Stimulated activated CD4-positive, alpha-beta T cell treated with anti-CD3 and anti-CD28 coated beads, Interleukin-15, amount 100 ng/mL, for 1 hour (primary cell): ENCODE measurements at places on chromosomes 6 and 20.

DNA sequence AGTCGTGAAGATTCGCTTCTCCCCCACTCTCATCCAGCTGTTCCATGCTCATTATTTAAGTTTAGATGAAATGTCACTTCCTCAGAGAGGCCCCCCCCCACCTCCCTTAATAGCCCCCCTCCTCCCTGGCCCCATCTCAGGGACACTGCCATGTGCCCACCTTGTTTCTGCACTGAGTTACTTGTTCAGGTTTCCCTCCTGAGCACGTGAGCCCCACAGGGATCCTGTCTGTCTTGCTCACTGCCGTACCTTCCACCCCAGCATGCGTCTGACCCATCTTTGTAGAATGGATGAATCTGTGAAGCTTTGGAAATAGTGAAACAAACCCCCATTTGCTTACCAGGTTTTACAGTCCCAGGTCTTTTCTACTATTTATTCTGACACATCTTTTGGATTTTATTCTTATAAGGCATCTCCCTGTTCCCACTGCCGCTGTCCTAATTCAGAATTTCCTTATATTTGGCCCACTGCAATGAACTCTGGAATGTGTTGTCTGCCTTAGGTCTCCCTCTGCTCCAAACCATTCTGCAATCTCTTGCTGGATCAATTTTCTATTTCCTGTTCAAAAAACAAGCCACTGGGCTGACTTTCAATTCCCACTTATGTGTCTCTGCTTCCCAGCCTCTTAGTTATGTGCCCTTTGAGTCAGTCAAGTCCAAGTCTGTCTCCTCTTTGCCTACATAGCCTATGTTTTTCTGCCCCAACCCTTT, 136.5 kb upstream of the ECI2 start:
- DNase-seq, result no peak

GRCh38 chr20:20369250-20370093, 1.6 kb downstream of the INSM1 start:
- DNase-seq, result no peak

GRCh38 chr6:85594197-85594930, 706 bp upstream of the SNX14 start:
- peak; percentile 13 for DNase-seq

DNA sequence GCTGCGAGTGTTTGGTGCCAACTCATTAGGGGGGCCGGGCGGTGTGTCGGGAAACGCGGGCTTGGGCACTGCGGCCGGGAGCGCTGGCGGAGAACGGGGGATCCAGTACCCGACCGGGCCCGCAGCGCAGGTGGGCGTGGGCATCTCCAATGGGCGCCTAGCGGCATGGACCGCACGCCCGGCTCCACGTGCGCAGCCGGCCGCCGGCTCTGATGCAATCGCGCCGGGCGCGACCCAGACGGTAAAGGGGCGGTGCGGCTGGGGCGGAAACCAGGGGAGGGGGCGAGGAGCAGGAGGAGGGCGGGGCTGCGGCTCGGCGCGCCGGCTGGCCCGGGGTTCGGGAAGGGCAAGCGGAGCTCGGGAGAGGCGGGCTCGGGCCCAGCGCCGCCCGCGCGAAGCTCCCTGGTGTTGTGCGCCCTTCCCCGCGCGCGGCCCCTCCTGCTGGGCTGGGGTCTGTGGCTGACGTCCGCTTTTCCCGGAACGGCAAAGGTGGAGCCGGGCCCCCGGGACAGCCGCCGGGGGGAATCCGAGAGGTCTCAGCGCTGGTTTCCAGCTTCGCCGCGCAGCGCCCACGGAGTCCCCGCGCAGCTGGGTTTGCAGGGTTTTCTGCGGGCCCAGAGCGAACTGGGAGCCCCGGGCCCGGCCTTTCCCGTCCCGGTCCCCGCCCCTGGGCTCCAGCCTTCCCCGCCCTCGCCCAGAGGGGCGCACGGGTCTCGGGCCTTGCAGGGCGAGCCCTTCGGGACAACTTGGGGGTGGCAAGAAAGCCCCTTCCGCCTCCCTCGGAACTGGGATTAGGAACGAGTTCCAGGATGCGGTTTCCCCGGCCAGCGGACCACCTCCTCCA, 867 bp downstream of the MTHFD1L start:
- peak; percentile 49 for DNase-seq

DNA sequence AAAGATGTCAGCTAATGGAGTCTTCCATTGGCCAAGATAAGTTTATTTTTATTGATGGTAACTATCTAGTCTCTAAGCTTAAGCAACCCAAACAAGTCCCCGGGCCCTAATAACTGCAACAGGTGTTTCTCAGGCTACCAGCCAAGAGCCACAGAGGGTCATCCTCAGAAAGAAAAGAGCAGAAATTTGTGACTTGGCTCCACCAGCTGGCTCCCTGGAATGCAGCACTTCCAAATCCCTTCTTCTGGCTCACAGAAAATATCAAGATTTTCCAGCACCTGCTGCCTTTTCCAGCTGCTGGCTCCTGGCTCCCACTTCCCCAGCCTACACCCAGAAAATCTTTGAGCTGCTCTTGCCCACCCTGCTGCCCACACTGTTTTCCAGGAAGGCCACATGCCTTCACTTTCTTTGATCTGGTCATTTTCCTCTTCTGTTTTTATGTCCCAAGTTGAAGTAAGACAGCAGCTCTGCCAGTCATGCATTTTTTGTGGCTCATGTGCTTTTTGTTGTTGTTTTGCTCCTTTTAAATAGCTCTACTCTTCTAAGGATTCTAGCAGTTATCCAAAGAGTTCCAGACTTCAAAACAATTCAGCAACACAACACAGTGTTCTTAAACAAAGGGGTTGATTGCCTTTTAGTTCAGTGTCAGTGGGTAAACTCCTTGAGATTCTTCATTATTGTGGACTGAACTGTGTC, 151.0 kb upstream of the SMLR1 start:
- no peak for DNase-seq

DNA sequence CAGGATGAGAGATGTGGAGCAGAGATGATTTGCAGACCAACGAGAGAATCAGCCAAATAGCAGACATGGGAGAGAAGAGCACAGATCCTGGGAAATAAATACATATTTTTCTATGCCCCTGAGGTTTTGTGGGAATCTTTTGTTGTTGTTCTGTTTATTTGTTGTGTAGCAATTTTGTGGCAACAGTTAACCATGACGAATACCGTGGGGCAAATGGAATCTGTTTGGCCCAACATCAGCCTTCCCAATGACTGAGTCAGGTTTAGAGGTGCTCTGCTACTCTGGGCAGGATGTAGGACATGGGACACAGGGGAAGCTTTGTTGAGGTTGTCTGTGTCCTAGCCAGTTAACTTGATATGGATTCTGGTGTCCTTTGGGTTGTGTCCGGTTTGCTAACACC, 7.9 kb upstream of the SLC2A10 start:
- no peak for DNase-seq

DNA sequence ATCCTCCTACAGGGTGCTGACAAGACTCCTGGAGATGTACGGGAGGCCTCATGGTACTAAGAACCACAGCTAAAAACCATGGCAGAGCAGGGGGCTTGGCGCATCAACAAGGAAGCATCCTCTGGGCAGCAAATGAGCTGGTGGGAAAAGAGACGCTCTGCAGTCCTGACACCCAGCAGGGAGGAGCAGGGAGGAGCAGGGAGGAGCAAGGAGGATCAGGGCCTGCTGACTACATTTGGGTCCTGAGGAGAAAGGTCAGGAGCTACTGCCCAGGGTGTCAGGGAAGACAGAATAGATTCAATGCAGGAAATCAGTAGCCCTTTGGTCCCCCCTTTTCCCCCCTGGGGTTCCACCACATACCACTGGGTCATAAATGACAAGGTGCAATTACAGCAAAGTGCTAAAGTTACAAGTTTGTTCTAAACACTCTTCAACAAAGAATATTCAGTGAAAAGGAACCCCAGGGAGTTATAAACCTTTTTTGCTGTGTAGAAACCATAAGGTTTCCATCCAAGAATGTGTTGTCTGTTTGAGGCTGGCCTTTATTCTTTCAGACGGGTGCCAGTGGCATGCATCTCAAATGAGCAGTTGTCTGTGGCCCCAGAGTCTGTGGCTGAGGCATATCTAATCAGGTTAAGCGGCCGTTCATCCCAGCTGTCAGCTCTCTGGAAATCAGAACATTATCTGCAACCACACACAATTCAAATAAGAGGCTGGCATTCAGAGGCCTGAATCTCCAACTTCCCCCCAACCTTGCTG, 325.0 kb downstream of the CDC5L start:
- DNase-seq, result no peak

DNA sequence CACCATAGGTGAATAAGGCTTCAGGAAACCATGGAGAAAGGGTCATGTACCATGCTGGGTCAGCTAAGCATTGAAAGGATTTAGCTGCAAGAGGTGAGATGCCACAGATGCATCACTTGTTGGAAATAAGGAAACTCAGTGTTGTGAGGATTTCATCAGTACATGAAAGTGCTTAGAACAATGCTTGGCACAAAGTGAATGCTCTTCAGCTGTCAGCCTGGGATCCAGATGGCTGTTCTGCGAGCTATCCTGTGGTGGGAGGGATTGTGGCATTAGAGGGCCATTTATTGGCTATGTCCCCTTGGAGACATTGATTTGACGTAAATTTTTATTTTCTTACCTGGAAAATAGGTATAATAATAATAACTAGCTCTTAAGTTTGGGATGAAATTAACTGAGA, 53.0 kb downstream of the ELOVL2 start:
- DNase-seq, result no peak

DNA sequence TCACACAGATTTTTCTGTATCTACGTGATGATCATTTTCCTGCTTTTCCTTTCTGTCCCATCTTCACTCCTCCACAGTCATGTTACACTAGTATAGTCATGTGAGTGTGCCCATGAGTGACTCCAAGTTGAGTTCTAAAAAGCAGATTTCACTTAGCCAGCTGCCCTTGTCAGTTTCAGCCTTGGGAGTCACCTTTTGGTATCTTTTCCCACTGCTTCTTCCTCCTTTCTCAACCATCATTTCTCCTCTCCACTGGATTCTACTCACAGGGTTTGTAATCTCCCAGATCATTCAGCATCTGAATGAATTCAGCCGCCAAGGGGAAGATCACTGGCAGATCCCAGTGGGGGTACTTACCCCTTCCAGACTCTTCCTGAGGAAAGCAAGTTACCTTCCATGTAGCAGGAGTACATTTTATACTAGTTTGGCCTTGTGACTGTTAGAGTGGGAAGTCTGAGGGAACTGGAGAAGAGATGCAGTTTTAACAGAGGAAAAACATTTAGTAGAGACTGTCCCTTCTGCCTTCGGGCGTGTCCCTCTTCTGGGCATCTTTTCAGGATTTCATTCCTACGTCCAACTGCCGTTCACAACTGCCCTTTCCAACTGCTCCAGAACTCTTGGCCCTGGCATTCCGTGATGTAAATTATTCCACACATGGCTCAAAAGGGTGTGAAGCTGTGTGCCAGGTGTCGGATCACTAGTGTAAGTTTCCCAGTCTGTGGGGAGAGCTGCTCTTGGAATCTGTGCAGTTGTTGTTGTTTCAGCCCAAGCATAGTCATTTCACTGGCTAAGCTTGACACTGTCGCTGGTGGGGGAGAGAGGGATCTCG, 38.9 kb downstream of the BICRAL start:
- DNase-seq, result no peak

GRCh38 chr6:134870677-134871498, 79.0 kb downstream of the ALDH8A1 start:
- DNase-seq, result no peak

DNA sequence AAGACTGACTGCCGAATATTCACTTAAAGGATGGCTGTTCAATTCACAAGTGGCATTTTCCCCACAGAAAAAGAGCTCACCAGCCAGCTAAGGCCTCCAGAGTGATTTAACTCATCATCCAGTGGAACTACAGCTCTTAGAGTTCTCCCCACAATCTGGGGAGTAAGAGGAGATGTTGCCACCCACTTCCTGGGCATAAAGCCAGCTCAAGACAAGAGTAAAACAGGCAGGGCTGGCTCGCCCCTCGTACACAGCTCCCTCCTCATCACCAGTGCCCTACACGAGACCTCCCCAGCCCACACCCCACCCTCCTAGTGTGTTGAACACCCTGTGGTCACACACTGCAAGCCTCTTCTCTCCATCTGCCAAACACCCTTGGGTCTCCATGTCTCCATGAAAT, 47.2 kb upstream of the IPCEF1 start:
- no peak for DNase-seq

- no peak for DNase-seq
Measured at GRCh38 chr6:74892091-74892490, 313.8 kb downstream of the COL12A1 start.
